Cardiac septum (tissue), 1 donor: ENCODE measurements at places on chromosomes 5 and 9.

DNA sequence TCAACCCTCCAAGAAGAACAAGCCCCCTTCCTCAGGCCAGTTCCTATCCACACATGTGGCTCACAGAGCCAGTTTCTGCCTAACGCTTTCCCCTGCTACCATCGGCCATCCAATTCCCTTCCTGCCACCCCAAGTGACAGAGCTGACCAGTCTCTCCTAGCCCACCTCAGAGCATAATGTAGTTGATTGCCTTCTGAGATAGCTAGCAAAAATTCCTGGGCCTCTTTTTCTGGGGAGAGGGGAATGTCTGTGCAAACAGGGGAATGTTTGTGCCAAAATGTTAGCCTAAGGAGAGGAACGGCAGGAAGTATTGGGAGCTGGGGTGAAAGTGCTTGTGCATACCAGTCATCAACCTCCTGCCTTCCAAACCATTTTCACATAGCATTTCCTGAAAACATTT, 157.0 kb downstream of the PJA2 start:
- no peak for DNase-seq

DNA sequence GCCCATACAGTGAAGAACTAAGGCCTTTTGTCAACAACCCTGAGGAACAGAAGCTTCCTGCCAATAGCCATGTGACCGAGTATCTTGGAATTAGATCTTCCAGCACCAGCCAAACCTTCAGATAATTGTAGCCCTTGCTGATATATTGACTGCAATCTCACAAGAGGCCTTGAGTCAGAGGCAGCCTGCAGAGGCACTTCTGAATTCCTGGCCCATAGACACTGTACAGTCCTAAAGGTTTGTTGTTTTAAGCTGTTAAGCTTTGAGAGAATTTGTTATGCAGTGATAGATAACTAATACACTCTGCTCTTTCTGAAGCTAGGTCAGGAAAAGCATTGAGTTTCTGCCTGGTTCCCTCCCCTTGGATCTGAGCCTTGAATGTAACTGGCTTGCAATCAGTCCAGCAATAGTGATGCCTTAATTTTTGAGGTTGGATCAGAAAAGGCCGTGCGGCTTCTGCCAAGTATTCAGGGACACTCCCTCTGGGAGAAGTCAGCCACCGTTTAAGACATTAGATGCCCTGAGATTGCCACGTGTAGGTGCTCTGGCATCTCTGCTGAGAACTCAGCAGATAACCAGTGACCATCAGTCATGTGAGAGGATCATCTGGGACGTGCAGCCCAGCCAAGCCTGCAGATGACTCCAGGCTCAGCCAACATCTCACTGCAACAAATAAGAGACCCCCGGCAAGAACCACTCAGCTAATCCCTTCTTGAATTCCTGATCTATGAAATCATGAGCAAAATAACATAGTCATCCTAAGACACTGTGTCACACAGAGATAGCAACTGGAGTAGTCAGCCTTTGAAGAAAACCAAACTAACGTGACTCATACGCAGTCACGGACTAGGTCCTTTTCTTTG, 126.8 kb upstream of the STC2 start:
- DNase-seq: no peak

GRCh38 chr9:2000314-2000713, 14.8 kb upstream of the SMARCA2 start:
- DNase-seq: no peak

DNA sequence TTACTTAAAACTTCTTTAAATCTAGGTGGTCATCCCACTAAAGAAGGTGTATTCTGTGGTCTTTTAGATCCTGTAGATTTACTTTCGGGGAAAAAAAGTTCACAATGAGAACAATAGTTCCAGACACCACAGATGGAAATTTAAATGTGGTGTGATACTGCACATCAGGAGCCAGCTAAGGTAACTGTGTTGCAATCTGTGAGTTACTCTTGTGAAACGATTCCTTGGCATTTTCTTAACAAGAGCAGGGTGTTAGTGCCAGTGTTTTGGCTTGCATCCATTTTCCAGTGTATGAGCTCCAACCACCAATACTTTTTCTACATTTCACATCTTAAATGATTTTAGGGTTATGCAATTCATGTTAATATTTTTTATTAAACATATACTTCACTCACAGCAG, 674.5 kb downstream of the CETN3 start:
- no peak for DNase-seq

- DNase-seq: no peak
Measured at GRCh38 chr5:176644878-176645670, 2.2 kb upstream of the TSPAN17 start.

DNA sequence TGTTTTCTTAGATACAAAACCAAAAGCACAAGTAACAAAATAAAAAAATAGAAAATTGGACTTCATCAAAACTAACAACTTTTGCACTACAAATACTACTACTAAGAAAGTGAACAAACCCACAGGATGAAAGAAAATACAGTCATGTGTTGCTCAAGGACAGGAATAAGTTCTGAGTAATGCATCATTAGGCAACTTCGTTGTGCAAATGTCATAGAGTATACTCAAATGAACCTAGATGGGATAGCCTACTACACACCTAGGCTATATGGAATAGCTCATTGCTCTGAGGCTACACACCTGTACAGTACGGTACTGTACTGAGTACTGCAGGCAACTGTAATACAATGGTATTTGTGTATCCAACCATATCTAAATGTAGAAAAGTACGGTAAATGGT, 88.3 kb downstream of the RAPGEF1 start:
- no peak for DNase-seq

DNA sequence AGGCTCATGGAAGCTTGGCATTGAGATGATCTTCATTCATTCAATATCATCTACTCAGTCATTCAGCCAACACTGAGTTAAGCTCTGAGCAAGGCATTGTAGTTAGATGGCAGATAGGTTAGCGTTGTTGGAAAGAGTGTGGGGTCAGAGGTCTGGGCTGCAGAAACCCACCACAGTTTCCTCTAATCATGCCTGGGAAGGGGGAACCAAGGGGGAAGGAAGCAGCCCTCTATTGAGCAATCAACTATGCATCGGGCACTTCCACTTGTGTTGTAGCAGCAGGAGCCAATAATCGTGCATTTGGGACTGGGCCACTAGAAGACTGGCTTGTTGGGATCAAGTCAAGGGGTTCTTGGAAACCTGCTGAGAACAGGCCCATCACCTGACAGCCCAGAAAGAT, 139.1 kb downstream of the PIP5K1B start:
- DNase-seq: peak; percentile 81

GRCh38 chr9:82961504-82962125, 101.3 kb downstream of the RASEF start:
- DNase-seq: no peak

GRCh38 chr5:180820788-180821321, 18.2 kb upstream of the MGAT1 start:
- DNase-seq: no peak

GRCh38 chr5:155408465-155408864, 394.9 kb downstream of the KIF4B start:
- no peak for DNase-seq

GRCh38 chr5:29894668-29895067, 1298.8 kb upstream of the CDH6 start:
- no peak for DNase-seq

DNA sequence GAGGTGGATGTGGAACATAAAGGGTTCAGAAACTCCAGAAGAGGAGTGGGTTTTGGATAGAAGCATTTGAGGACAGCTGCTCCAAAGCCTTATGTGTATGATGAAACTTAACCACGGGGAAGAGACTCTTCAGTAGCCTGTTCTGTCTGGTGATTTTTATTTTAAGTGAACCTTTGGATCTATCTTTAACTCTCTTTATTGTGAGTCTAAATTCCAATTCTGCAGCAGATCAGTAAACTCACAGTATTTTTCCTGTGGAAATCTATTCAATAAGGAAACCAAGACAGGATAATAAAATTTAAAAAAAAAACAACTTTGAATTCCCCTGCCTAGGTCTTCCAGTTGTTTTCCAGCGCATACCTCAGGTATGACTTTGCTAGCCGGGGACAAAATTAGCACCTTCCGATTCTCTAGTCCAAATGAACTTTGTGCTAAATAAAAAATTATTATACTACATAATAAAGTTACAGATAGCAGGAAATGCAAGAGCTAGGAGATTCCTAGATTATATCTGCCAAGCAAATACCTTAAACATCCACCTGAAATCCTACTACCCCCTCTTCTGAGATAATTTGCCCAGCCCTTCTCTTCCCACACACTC, 101.9 kb downstream of the NLN start:
- no peak for DNase-seq

DNA sequence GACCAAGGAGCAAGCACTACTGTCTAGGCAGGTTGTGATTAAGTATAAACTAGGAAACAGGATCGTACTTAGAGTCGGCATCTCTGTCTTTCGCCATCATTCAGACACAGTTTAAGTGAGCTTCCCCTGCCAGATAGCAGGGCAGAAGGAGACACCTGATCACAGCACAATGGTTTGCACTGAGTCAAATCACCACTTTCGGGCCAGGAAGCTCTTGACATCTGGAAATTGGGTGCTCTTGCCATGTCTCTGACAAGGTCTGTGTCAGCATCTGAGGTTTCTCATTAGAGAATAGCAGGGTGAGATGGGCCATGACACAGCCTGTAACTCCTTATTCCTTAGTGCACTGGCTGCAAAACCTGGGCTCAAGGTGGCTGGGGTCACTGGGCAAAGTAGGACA, 8.3 kb downstream of the ADRB2 start:
- DNase-seq: no peak

DNA sequence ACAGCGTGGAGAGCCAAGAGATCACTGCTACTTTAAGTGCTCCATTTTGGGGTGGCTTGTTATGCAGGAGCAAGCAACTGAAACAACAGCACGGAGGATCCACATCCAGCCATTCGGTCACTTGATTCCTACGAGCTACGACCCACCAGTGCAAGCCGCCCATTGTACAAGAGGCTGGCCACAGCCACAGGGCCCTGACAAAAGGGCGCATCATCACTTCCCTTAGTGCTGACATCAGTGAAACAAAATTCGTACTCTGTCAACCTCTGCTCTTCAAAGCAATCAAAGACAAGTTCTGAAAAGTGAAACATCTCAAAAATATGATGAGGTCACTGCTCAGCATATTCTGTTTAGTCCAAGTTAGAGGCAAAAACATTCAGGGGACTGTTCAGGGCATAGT, 168.4 kb downstream of the GADD45G start:
- DNase-seq: peak; percentile 62
